ENCODE measurements at places on chromosomes 1 and 21. TPM values are rescaled to one million over a fixed set of nuclear protein-coding genes. Genes with fewer than 3 reads are reported as not detected.

TMEM81 gene
- total RNA-seq: 3.4 TPM

THRAP3 gene
- 71.7 TPM for total RNA-seq

RGS21 gene
- total RNA-seq: not detected

RYR2 gene
- 19.4 TPM for total RNA-seq

IGSF21 gene
- total RNA-seq: 17.3 TPM

FAM167B gene
- total RNA-seq: 0.54 TPM

CYP4A11 gene
- 0.36 TPM for total RNA-seq

ARF1 gene
- 102 TPM for total RNA-seq

SERTAD4 gene
- total RNA-seq: 8.3 TPM

NTMT2 gene
- total RNA-seq: not detected

CHIA gene
- not detected for total RNA-seq

GSTM4 gene
- 7.0 TPM for total RNA-seq

RGS16 gene
- 6.6 TPM for total RNA-seq

TENT5C gene
- 6.2 TPM for total RNA-seq

RIPPLY3 gene
- total RNA-seq: 0.73 TPM

CYP4A22 gene
- 0.27 TPM for total RNA-seq

SLC35D1 gene
- 14.2 TPM for total RNA-seq

SMG5 gene
- 44.0 TPM for total RNA-seq

KRTAP19-7 gene
- total RNA-seq: not detected

C1orf87 gene
- total RNA-seq: not detected

MCOLN3 gene
- 0.64 TPM for total RNA-seq

STIL gene
- 10.9 TPM for total RNA-seq

SPATA1 gene
- 2.0 TPM for total RNA-seq

KCNH1 gene
- 12.1 TPM for total RNA-seq

CD1B gene
- not detected for total RNA-seq

LCE7A gene
- total RNA-seq: not detected

TSEN15 gene
- total RNA-seq: 33.3 TPM

ACADM gene
- total RNA-seq: 71.5 TPM

ADAMTS1 gene
- 13.0 TPM for total RNA-seq

GPR153 gene
- total RNA-seq: 9.9 TPM

ATG4C gene
- 15.9 TPM for total RNA-seq

OLFML2B gene
- 3.9 TPM for total RNA-seq

GNG12 gene
- total RNA-seq: 27.4 TPM

GJA5 gene
- 2.1 TPM for total RNA-seq

OR2L8 gene
- 6.6 TPM for total RNA-seq

Measured in cerebellum (tissue), 4 donors.